Ureter (tissue), 1 donor: ENCODE measurements at places on chromosomes 13 and 19.

DNA sequence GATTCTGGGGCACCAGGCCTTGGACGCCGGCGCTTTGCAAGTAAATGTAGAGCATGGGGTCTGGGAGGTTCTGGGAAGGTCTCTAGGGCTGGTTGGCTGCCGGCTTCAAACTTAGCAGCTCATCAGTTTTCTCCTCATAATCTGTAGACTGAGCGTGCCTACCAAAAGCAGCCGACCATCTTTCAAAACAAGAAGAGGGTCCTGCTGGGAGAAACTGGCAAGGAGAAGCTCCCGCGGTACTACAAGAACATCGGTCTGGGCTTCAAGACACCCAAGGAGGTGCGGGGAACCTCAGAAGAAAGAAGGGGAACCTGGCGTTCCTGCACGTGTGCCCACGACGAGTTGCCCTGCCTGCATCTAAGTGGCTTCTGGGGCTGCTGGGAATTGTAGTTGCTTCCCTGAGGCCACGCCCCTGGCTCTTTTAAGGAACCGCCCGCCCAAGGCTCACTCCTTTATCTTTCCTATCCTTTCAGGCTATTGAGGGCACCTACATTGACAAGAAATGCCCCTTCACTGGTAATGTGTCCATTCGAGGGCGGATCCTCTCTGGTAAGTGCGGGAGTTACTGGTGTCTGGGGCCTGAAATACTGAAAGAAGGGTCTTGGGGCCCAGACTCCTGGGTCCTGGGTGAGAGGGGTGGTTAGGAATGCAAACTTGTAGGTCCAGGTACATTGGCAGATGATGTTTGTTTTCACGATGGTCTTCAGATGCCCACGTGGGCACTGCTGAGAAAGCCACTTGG, 984 bp downstream of the RPS11 start:
- peak; percentile 76 for DNase-seq

- DNase-seq: no peak
Measured at GRCh38 chr13:33931397-33932311, 113.7 kb downstream of the RFC3 start.

DNA sequence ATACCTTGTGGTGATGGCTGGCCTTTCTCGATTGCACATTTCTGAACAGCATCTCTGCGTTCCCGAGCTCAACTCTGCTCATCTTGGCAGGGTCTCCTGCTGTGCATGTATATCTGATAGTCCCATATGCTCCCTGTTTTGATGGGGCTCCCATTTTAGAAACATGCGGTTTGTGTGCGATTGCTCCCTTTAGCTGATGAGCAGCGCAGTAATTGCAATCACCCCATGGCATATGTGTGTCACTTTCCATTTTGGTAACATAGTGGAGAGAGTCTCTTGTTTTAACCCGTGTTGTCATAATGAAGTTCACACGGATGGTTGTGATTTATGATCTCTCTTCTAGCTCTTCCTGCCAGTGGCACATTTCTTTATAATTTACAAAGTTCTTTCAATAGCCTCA, 144.7 kb downstream of the MTUS2 start:
- no peak for DNase-seq

- DNase-seq: no peak
Measured at GRCh38 chr19:52492201-52492993, 35.1 kb upstream of the ZNF808 start.

- no peak for DNase-seq
Measured at GRCh38 chr13:20439261-20439660, 86.4 kb downstream of the CRYL1 start.

DNA sequence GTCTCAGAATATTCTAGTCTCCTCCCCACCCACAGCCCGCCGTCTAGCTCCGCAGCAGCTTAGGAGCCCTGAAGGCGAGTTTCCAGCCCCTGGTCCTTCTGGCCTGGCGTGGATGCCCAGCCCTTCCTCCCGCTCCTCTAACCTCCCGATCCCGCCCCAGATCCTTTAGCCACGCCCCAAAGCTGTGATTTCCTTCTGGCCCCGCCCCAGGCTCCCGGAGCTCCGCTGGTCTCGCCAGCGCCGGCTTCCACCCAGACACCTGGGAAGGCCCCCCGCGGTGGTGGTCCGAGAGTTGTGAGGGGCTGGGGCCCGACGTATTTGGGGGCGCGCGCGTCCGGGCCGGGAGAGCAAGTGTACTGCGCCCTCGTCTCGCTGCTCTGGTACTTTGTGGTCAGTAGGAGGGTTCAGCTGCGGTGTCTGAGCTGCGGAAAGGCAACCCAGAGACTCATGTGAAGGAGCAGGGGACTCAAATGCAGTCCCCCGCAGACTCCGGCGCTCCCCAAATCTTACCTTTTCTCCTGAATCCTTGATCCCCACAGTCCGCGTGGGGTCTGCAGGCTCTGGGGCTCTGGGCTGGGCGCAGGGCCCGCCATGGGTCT, at the start of gene CGB7:
CGB7 (minus strand) TSS at position 114 of the 599 bp plus-strand sequence. CDS start 2,374 bp downstream, outside the sequence.
- DNase-seq: peak; percentile 82
